ENCODE measurements at places on chromosomes 7 and 10. TPM values are rescaled to one million over a fixed set of nuclear protein-coding genes. Genes with fewer than 3 reads are reported as not detected.

GRCh38 chr7:138755331-138755747, 42.5 kb upstream of the TMEM213 start:
- DNase-seq, result no peak

- no peak for DNase-seq
Measured at GRCh38 chr7:32921896-32922295, 30.3 kb upstream of the KBTBD2 start.

- DNase-seq, result no peak
Measured at GRCh38 chr7:8168336-8168735, 93.6 kb downstream of the ICA1 start.

The MYL10 gene
- total RNA-seq, result not detected

Data from activated CD8-positive, alpha-beta T cell treated with anti-CD3 and anti-CD28 coated beads for 36 hours (primary cell).